ENCODE measurements at places on chromosomes 2 and 18.

DNA sequence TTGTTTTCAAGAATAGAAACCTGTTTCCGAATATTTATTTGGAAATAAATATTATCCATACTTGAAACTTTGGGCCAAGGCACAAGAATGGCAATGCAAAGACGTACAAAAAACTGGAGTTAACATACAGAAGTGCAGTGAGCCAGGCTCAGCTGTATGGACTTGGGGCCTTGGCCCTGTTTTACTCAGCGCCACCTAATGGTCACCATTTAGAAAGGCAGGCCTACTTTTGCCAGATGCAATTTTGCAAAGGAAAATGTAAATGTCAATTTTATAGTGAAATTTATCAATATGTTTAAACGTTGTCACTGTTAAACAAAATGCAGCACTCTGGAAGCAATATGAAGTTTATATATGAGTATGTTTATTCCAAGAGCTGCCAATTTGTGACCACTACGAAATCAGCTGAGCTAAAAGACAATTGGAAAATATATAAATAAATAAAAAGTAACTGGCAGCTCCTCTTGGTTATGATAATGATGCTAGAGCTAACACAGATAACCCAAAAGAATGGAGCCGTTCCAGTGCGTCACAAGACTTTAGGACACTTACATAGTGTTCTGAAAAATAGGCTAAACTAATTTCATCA, 155.0 kb downstream of the ARHGAP15 start:
- peak; percentile 5 for DNase-seq

DNA sequence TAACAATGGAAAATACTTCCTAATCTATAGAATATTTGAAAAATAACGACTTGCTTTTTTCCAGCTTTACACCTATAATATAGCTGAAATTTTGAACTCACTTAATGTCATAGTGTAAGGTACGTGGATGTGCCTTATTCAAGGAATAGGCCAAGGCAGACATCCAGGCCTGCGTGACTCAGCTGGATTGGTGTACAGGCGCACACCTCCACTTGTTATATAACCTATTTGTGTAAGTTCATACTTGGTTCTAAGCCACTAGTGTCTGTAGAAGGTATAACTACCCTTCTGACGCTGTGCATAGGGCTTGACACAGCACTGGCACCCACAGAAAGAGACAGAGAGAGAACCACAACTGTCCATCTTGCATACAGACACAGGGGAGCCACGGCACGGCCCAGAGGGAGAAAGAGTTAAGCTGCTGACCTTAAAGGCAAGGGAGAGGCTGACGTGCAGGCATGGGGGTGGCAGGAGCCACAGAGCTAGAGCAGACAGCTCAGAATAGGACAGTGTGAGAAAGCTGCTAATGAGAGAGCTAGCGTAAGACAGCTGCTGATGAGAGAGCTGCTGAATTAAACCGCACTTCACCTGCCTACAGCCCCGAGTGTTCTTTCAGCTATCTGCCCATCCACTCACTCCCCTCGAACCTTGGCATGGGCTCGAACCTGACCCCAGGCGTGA, 16.1 kb downstream of the CCDC178 start:
- no peak for DNase-seq

- no peak for DNase-seq
These were observed 490.7 kb downstream of the NUP35 start for GRCh38 chr2:183614799-183615435.

GRCh38 chr2:173187941-173188788, 112.5 kb downstream of the MAP3K20 start:
- no peak for DNase-seq

DNA sequence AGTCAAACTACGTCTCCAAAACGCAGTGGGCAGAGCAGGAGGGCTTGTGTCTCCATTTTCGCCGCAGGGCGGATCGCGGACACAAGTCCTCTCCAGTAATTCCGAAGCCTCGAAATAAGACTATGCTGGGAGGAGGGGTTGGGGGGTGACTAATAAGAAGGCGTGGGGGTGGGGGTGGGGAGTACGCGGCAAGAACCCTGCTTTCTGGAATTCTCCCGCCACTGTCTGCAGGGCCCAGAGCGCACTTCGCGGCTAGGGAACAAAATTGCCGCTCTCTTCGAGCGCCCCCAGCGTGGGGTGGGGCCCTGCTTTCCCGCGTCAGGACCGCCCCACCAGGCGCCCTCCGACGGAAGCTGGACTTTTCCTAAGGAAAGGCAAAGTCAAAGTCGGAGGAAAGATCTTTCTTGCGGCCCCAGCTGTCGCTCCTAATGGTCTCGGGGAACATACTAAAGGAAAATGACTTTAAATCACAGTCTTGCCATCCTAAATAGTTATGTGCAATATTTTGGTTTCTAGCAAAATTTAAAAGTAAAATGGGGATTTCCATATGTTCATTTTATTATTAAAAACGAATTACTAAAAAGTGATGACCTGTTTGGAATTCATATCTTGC, 11.9 kb downstream of the NR4A2 start:
- DNase-seq, result no peak

- DNase-seq, result no peak
These were observed 23.8 kb upstream of the TMEM17 start for GRCh38 chr2:62529758-62530157.

DNA sequence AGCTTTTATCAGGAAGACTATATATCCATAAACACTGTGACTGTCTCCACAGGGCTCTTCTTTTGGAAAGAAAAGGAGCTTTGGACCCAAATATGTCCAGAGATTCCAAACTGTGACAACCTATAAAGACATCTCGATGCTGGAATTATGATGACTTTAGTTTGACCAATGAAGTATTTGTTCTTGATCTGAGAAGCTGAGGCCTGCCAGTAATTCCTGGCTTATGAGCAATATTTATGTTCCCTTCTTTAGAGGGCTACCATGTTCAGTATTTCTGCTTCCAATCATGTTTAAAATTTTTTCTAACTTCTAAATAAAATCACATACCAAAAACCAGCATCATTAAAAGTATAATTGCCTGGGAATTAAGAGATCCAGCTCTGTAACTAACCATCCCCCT, 41.1 kb downstream of the FEZ2 start:
- DNase-seq, result no peak

- no peak for DNase-seq
These were observed 17.1 kb downstream of the SLC8A1 start for GRCh38 chr2:40434731-40435271.

DNA sequence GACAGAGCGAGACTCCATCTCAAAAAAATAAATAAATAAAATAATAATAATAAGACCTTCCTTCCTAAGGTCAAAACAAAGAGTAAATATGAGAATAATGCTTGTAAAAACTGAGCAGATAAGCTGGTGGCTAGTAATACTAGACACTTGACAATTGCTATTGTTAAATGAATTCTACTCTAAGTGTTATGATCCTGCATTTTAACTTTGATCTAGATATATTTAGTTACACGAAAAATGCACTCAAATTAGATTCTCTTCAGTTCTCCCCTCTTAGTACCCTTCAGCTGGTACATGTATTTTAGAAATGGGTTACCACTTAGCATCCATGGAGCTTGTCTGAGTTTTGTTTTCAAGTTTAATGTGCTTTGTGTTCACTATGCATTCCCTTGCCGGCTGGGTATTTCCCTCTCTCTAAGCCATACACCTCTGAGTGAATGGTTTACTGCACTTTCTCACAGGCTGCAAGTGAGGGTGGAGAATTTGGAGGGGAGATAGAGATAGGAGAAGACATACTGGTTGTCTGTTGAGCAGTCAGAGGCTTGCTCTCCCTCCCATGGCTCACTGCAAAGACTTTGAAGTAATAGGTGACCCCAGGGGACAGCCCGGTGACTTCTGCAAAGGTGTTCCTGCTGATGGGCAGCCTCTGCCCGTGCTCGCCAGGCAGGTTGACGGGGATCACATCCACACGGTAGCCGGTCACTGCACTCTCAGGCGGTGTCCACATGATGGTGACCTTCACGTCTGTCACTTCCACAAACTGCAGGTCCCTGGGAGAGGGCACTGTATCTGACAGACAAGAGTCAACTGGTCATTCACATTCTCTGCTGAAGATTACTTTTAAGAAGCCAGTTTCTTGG, 29.9 kb downstream of the FN1 start:
- DNase-seq, result no peak

GRCh38 chr2:36246320-36246990, 109.1 kb upstream of the CRIM1 start:
- peak; percentile 21 for DNase-seq

GRCh38 chr18:35027206-35027605, 14.0 kb upstream of the MAPRE2 start:
- no peak for DNase-seq

DNA sequence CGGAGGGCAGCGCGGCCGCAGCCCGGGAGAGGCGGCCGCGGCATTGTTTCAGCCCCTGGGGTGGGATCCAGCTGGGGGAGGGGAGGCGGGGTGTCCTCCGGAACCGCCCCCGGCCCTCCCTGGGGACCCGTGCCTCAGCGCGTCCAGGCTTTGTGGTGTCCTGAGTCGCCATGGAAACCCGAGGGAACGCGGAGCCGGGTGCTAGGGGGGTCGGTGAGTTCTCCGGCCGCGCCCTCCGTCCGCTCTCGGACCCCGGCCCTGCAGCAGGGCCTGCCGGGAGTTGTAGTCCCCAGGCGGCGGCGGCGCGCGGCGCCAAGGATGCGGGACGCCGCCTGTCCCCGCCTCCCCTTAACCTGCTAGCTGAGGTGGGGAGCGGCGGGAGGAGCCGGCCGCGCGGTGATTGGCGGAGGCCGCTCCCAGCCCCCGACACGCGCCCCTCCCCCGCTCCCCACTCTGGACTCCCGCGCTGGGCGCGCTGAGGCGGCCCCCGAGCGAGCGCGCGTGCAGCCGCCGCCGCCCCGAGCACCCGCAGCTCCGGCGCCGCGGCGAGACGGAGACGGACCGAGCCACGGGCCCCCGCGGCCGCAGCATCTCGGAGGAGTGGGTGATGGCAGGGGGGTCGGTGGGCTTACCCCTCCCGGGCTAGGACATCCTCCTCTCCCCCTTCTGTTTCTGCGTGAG, at the start of gene DPYSL5:
Gene DPYSL5 (plus strand): TSS at position 478 of the 681 bp plus-strand sequence. CDS start 50,368 bp downstream, outside the sequence.
- DNase-seq, result peak; percentile 32

DNA sequence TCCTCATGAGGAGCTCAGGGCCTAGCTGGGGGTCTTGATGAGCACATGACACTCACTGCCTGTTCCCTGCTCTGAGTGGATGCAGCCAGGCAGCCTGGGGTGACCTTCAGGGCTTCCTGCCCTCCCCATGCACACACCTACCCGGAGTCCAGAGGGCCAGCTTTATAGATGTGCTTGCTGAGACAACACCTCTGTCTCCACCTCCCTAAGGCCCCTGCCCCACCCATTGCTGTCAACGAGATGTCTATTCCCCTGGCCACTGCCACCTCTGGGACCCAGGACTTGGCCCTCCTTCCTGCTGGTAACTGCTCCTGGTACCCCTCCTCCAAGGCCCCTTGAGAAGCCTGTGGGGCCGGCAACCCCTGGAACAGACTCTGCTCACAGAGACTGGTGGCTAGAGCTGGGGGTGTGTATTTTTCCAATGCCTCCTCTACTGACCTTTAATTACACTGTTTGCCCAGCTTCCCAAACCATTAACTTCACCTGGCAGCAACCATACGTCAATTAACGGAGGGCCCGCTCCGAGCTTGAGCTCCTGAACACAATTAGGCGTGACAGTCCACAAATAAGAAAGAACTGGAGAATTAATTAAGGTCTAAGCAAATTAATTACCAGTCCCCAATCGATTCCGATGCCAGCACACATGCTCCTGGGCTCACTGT, 66.3 kb downstream of the EMX1 start:
- DNase-seq, result no peak

- DNase-seq, result no peak
These were observed 26.2 kb upstream of the SNORC start for GRCh38 chr2:232843834-232844233.

DNA sequence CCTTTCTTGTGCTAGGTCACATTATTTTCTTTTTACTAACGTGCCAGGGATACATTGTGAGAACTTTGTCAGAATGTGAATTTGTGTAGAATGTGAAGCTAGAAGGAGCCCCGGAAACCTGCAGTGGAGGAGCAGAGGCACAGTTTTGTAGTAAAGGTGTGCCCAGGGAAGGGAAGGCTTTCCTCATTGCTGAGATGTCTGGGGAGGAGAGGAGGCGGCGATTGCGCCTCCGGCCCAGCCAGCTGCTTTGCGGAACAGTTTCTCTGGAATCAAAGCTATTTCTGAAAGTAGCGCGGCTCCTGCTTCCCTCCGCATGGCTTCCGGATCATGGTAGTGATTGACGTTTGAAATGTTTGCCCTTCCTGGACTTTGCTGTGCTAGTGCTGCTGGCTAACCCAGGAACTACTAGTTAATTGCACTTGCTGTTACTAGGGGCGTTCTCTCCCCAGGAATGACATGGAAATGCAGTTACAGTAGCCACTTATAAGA, 83.1 kb upstream of the RBM44 start:
- no peak for DNase-seq

DNA sequence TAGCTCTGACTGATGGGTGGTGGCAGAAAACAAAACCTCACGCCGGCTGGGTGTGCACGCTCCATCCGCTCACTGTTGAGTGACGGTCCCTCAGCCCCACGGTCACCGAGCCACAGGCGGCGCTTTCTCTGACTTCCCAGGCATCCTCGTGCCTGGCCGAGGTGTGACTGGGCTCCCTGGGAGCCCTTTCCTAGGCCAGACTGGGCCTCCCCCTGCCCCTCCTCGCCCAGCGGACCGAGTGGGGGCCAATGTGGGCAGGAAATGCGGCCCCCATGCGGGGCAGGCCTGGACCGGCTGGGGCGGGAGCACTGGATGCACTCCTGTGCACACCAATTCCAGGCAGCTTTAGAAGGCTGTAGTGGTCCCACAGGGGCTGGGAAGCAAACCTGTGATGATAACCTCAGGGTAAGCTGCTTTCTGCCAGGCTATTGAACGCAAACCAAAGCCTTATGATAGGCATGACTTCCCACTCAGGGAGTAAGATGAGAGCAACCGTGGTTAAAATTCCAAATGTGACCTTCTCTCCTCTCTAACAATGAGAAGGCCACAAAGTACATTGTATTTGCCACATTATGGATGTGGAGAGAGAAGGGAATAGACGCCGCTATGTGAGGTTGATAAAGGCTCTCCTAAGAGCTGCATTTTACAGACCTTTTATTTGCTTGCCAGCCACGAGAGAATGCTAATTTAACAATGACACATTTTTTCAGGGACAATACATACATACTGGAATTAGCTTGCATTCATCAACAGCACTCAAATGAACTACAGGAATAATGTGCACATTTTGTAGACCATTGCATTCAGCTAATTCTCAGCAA, 83.9 kb upstream of the PGAP1 start:
- DNase-seq, result no peak

DNA sequence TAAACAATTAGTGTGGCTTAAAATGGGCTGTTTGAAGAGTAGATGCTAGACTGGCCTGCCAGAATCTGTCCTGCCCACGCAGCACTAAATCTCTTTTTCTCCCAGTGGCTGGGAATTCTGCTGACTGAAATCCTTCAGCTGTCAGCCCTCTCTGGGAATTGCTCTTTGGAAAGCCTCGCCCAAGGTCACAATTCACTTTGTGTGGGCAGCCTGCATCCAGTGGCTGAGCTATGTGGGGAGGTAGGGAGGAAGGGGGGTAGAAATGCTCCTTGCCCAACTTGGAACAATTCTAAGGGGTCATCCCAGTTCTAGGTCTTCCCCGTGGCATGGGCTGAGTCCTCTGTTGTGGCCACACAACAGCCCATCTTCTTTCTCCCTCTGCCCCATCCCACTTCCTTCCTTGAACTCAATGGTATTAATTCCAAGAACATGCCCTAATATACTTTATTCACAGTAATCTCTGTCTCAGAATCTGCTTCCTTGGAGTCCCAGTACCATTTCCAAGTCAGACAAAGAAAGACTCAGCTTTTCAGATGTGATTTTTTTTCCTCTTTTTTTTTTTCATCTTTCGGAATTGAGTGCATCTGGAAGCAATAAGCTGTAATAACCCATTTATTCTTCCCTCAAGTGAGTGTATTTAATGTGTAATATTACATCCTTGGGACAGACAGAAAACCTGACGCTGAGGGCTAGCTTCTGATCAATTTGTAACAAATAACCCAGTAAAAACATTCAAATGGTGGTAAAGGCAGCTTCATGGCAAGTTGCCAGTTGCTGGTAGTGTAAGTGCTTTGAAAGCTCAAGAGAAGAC, 189.4 kb downstream of the GPD2 start:
- DNase-seq, result no peak

Measured in GM10248 (cell line).